ENCODE measurements at places on chromosomes 3 and 15. TPM values are rescaled to one million over a fixed set of nuclear protein-coding genes. Genes with fewer than 3 reads are reported as not detected.

Gene TMEM108
- not detected for total RNA-seq

Gene MAP6D1
- total RNA-seq = 7.2 TPM

Gene ARGFX
- not detected for total RNA-seq

Gene ZNF80
- total RNA-seq = not detected

Gene KCNAB1
- total RNA-seq = not detected

Gene GOLGA6A
- 0.12 TPM for total RNA-seq

Gene ZNF35
- 6.4 TPM for total RNA-seq

Gene SIAH2
- total RNA-seq = 18.6 TPM

Gene BMF
- total RNA-seq = 1.6 TPM

Gene DCLK3
- not detected for total RNA-seq

Gene SEMA3G
- 0.16 TPM for total RNA-seq

Gene SLC38A3
- 0.12 TPM for total RNA-seq

Gene SLC12A1
- not detected for total RNA-seq

Gene CYP8B1
- not detected for total RNA-seq

Gene SLC28A2
- total RNA-seq = not detected

Gene ZNF660
- total RNA-seq = not detected

Gene MESP2
- total RNA-seq = 0.24 TPM
